ENCODE measurements at places on chromosomes 13 and 19. TPM values are rescaled to one million over a fixed set of nuclear protein-coding genes. Genes with fewer than 3 reads are reported as not detected.

The IGFL3 gene
- total RNA-seq, result not detected

The PNMA8C gene
- total RNA-seq, result 8.9 TPM

The NCAN gene
- total RNA-seq, result 85.3 TPM

The FCER2 gene
- total RNA-seq, result 0.18 TPM

- no peak for DNase-seq
These were observed 1344.9 kb downstream of the UQCRFS1 start for GRCh38 chr19:27868007-27868406.

GRCh38 chr19:14474827-14475226, 327 bp downstream of the PTGER1 start:
- no peak for DNase-seq

GRCh38 chr19:38547421-38547820, 70.3 kb downstream of the MAP4K1 start:
- no peak for DNase-seq

DNA sequence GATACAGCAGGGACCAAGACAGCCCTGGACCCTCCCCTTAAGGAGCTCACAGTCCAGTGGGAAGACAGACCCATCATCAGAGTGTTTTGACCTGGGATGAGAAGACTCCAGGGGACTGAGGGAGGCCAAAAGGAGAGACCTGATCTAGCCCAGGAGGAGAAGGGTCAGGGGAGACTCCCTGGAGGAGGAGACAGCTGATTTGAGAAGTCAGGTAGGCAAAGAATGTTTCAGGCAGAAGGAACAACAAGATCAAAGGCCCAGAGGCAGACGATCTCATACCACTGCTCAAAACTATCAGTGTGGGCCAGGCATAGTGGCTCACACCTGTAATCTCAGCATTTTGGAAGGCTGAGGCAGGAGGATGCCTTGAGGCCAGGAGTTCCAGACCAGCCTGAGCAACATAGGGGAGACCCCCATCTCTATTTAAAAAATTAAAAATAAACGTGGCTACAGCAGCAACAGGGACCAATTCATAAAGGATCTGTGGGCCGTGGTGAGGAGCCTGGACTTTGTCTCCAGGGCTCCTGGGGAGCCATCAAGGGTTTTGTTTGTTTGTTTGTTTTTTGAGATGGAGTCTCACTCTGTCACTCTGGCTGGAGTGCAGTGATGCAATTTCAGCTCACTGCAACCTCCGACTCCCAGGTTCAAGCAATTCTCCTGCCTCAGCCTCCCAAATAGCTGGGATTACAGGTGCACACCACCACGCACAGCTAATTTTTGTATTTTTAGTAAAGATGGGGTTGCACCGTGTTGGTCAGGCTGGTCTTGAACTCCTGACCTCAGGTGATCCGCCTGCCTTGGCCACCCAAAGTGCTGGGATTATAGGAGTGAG, 2.2 kb upstream of the COX6B1 start:
- no peak for DNase-seq

Measured in cerebellum (tissue), 4 donors.